Natural killer cell treated with Interleukin-12 subunit alpha and Interleukin-12 subunit beta and Interleukin-15 and Interleukin-18, amount 100 ng/mL, for 72 hours (primary cell): ENCODE measurements at places on chromosomes 1 and 21. TPM values are rescaled to one million over a fixed set of nuclear protein-coding genes. Genes with fewer than 3 reads are reported as not detected.
A peak's percentile ranks its signal among the peaks of the same experiment; 100 is the strongest.

GNAT2 gene
- not detected for total RNA-seq

- DNase-seq: no peak
Observed at GRCh38 chr1:202659974-202660373, 50.3 kb downstream of the SYT2 start.

LYPD8 gene
- not detected for total RNA-seq

LCE3A gene
- total RNA-seq: not detected

DNA sequence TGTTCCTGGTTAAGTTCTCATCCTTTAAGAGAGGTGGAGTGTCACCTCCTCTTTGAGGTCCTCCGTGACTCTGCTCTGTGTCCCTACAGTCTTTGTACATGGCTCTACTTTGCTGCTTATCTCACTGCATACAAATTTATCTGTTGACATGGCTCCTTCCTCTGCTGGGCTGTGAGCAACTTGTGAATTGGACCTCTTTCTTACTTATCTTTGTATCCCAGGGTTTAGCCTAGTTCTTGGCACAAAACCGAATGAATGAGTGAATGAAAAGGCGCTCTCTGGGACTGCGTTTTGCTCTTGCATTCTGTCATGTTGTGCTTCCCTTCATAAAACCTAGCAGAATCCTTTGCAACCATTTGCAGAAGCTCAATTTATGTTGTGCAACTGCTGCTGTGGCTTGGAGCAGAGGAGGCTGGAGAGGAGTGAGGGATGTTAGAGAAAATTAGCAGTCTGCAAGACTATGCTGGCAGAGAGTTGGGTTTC lies 12.4 kb downstream of the SLC26A9 start:
- DNase-seq: no peak

- DNase-seq: no peak
Observed at GRCh38 chr1:25095635-25096200, 136.6 kb downstream of the SYF2 start.

ZNF593 gene
- total RNA-seq: 36.6 TPM

ACOT11 gene
- total RNA-seq: 0.33 TPM

GRCh38 chr1:24110642-24111261 lies 1.2 kb downstream of the MYOM3 start:
- no peak for DNase-seq

DNA sequence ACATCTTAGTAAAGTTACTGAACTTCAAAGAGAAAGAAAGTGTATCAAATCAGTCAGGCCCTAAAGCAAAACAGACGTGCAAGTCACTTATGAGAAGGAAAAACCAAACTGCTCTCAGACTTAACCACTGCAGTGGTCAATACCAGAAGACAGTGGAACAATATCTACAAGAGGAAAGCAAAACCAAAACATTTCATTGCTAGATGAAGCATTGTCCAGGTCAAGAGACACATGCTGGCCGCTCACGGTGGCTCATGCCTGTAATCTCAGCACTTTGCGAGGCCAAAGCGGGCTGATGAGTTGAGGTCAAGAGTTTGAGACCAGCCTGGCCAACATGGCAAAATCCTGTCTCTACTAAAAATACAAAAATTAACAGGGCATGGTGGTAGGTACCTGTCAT lies 82.0 kb upstream of the MROH9 start:
- no peak for DNase-seq

GFI1 gene
- total RNA-seq: 78.5 TPM

ITLN2 gene
- not detected for total RNA-seq

DNA sequence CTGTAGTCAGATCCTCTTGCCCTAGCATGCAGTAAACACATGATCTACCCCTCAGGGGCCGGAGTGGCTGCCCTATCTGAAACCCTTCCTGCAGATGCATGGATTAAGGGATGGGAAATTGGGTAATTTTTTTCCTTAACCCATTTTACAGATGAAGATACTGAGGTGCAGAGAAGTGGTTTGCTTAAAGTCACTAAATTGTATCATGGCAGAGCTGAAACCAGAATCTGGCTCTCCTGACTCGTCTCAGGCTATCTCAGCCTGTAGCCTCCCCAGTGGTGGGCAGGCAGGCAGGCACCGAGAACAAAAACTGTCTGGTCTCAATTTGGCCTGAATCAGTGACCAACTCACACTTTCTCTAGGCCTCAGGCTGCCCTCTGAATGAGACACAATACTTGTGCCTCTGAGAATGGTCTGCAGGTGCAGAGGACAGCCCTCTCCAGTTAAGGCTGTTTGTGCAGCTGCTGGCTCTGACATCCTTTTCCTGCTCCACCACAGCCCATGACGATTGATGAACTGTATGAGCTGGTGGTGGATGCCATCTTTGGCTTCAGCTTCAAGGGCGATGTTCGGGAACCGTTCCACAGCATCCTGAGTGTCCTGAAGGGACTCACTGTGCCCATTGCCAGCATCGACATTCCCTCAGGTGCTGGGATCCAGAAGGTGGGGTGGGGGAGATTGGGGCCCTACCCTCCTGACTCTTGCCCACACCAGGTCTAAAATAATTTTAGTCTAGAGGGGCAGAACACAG lies 1.5 kb downstream of the NAXE start:
- DNase-seq: no peak

DNA sequence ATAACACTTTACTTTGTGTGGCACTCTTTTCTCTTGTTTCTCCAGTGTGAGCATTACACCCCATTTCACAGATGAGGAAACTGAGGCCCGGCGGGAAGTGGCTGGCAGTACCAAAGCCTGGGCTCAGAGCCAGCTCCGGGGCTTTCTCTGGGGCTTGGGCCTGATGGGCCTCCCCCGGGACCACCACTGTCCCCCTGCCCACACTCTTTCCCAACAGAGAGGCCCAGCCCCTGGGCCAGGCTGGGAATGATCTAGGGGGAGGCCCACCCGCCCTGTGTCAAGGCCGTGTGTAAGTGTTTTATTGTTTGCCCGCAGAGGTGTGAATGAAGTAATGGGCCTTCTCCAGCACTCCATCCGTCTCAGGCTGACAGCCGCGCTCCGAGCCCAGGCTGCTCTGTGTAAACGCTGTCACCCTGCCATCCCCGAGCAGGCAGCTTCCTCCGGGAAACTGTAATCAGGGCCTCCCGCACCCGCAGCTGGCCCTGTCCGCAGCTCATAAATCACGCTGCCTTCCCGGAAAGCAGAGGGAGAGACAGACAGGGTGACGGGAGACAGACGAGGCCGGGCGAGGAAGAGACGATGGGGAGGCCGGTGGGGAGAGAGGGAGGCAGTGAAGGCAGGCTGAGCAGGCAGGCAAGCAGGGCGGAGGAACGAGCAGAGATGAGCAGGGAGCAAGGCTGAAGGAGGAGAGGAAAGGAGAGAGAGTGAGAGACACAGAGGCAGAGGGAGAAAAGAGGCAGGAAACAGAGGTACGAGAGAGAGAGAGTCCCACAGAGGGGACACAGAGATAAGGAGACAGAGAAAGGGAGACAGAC lies 109.7 kb upstream of the ZBTB40 start:
- DNase-seq: no peak

DNA sequence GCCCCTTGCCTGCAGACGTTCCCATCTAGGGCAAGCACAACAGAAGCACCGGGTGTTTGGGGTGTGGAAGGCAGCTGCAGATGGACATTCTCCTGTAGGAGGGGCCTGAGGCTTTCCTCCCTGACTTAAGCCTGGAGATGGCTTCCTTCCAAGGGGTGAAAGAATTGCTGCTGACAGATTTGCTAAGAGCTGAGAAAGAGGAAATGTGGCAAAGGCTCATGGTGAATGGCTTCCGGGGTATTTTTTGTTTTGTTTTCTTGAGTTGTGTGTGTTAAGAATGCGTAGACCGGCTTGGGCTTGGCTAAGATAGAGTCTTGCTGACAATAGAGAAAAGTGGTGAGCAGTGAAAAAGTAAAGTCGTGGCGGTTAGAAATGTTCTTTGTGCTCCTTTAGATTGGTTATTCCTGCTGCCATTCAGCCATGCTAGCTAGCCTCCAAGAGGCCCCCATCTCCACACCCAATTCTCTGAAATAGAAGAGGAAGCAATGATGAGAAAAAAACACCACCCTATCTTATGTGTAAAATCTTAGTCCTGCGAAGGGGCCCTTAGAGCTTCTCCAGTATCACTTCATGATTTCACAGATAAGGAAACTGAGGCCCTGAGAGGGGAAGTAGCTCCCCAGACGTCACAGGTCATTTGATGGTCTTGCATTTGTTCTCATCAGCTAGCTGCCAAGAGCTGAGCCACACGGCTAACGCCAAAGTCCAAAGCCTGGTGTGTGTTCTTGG lies 36.9 kb downstream of the EIF2D start:
- peak; percentile 75 for DNase-seq

GRCh38 chr21:32423320-32424190 lies 11.0 kb downstream of the EVA1C start:
- DNase-seq: no peak

TNNT2 gene
- total RNA-seq: not detected

GRCh38 chr1:150441121-150441520 lies 46.1 kb upstream of the TARS2 start:
- no peak for DNase-seq

PTPN22 gene
- 24.6 TPM for total RNA-seq

MROH9 gene
- total RNA-seq: not detected

LIX1L gene
- 31.3 TPM for total RNA-seq

C1orf74 gene
- total RNA-seq: 2.5 TPM

DNA sequence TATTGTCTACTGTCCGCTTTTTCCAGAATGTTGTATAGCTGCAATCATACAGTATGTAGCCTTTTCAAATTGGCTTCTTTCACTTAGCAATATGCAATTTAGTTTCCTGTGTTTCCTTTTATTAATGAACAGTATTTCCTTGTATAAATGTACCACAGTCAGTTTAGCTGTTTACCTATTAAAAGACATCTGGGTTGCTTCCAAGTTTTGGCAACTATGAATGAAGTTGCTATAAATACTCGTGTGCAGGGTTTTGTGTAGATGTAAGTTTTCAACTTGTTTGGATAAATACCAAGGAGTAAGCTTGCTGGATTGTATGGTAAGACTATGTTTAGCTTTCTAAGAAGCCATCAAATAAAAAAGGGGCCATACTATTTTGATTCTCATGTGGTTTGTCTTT lies 24.4 kb upstream of the KCNJ6 start:
- DNase-seq: no peak

- DNase-seq: no peak
Observed at GRCh38 chr1:24562625-24563024, 6.7 kb downstream of the NCMAP start.

PTTG1IP gene
- total RNA-seq: 81.7 TPM

KRTAP19-4 gene
- not detected for total RNA-seq

BATF3 gene
- 46.6 TPM for total RNA-seq

- no peak for DNase-seq
Observed at GRCh38 chr1:53147174-53147573, 4.7 kb upstream of the SLC1A7 start.

- no peak for DNase-seq
Observed at GRCh38 chr21:33939226-33939625, 23.6 kb upstream of the ATP5PO start.

DNA sequence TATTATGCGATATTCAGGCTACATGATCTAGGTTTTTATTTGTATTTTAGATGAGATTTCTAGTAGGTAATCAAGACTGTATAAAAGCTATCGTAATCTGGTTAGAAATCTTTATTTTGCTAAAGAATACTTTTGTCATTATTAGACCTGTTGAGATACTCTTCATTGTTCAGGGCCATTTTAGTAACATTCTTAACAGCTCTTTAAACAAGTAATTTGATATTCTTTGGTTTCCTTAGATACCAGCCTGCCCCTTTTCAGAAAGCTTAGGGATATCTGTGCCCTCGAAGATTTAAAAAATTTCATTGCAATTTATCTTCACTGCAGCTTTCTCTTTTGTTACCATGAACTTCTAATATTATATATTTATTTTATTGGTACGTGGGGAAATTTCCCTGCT lies 18.9 kb downstream of the ADGRL2 start:
- DNase-seq: no peak

GRCh38 chr1:46401154-46401913 lies 7.2 kb downstream of the FAAH start:
- no peak for DNase-seq

- no peak for DNase-seq
Observed at GRCh38 chr1:55154616-55155015, 60.5 kb downstream of the USP24 start.

NIBAN1 gene
- 133 TPM for total RNA-seq

GRCh38 chr1:180198196-180198595 lies 31.9 kb upstream of the LHX4 start:
- no peak for DNase-seq

DNA sequence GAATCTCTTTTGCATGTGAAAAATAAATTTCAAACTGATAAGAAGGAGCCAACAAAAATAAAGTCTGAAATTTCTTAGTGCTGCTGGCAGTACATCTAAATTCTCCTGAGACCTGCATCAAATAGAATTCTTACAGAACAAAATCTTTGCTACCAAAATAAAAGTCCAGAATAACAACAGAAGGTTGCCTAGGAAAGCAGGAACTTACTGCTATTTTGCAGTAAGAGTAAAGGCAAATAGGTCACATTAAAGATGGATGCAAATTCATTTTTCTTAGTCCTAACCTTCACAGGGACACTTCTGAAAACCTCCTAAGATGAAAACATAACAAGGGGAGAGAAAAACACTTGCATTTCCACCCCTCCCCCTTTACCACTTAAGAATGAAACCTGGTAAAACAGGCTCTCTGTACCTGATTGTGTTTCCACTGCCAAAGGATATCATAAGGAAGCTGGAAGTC lies 59.0 kb downstream of the RUSC1 start:
- no peak for DNase-seq

DNA sequence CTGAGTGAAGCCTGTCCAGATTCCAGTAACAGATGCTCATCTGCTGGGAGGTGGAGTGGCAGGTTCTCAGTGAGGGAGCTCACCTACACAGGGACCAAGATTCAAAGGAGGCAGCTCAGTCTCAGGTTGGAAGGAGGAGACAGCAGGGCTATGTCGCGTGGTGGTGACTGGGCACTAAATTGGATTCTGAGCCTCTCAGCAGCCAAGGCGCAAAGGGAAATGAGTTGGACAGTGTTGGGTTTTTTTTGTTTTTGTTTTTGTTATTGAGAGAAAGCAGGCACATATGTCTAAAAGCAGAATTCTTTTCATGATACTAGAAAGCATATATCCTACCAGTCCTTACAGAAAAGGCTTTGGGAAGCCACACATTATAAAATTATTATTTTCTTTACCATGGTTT lies 26.2 kb downstream of the UMODL1 start:
- no peak for DNase-seq

- no peak for DNase-seq
Observed at GRCh38 chr21:29155118-29155932, 24.9 kb downstream of the MAP3K7CL start.

SSBP3 gene
- 92.1 TPM for total RNA-seq
